Psoas muscle (tissue), 8 donors: ENCODE measurements at places on chromosomes 5 and 9. TPM values are rescaled to one million over a fixed set of nuclear protein-coding genes. Genes with fewer than 3 reads are reported as not detected.

GRCh38 chr5:38426490-38426889 lies 130.0 kb downstream of the LIFR start:
- DNase-seq: no peak

- DNase-seq: no peak
Measured at GRCh38 chr5:32837211-32837610, 126.1 kb downstream of the NPR3 start.

GRCh38 chr5:37900692-37901091 lies 60.9 kb upstream of the GDNF start:
- DNase-seq: peak; percentile 49

GRCh38 chr5:171269717-171270116 lies 39.3 kb upstream of the TLX3 start:
- no peak for DNase-seq

DNA sequence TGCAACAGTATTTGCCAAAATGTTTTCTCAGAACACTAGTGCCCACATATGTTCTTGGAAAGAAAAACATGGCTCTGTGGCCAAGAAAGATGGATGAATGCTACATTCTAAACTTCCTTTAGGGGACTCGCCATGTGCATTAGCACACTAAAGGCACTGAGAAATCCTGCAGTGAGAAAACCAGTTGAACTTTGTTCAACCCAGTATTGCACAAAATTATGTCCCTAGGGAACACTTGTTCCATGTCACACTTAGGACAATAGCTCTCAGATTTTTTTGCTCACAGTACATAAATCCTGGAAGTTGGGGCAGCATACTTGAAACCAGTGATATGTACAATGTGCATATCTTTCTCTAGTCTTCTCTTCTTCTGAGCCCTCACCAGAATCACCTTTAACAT lies 96.6 kb downstream of the ADRB2 start:
- DNase-seq: no peak

- no peak for DNase-seq
Measured at GRCh38 chr9:75918154-75918553, 27.7 kb downstream of the PCSK5 start.

GRCh38 chr5:31300501-31300900 lies 107.0 kb downstream of the CDH6 start:
- DNase-seq: no peak

DNA sequence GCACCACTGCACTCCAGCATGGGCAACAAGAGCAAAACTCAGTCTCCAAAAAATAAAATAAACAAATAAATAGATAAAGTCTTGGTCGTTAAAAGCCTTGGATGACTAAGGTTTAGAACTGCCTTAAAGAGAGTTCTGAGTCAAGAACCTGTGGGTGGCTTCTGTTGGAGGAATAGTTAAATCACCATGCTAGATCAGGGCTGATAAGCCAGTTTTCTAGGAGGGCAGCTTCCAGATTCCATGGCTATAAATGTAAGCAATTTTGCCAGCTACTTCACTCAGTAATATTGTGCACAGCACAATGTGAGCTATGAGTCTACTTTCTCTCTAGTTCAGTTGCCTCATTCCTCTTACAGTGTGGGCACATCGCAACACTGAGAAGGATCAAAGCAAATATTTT lies 242.1 kb upstream of the NUDT12 start:
- DNase-seq: no peak

GRCh38 chr5:87120518-87121303 lies 147.0 kb upstream of the RASA1 start:
- DNase-seq: no peak

GRCh38 chr9:1157836-1158235 lies 107.7 kb downstream of the DMRT2 start:
- no peak for DNase-seq

The LOX gene
- 3.0 TPM for total RNA-seq

The ZBTB5 gene
- 5.2 TPM for total RNA-seq

DNA sequence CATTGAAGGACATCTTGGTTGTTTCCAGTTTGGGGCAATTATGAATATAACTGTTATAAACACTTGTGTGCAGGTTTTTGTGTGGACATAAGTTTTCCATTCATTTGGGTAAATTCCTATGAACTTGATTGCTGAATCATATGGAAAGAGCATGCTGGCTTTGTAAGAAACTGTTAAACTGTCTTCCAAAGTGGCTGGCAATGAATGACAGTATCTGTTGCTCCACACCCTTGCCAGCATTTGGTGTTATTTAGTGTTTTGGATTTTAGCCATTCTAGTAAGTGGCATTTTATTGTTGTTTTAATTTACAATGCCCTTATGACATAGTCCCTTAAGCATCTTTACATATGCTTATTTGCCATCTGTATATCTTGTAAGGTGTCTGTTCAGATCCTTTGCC lies 29.8 kb upstream of the UGT3A2 start:
- no peak for DNase-seq
